ENCODE measurements at places on chromosomes 16 and 17.
A peak's percentile ranks its signal among the peaks of the same experiment; 100 is the strongest.

GRCh38 chr16:58906981-58907715 is 173.0 kb upstream of the GOT2 start:
- DNase-seq = no peak

- no peak for DNase-seq
Observed at GRCh38 chr17:2102931-2103809, 48.3 kb downstream of the HIC1 start.

DNA sequence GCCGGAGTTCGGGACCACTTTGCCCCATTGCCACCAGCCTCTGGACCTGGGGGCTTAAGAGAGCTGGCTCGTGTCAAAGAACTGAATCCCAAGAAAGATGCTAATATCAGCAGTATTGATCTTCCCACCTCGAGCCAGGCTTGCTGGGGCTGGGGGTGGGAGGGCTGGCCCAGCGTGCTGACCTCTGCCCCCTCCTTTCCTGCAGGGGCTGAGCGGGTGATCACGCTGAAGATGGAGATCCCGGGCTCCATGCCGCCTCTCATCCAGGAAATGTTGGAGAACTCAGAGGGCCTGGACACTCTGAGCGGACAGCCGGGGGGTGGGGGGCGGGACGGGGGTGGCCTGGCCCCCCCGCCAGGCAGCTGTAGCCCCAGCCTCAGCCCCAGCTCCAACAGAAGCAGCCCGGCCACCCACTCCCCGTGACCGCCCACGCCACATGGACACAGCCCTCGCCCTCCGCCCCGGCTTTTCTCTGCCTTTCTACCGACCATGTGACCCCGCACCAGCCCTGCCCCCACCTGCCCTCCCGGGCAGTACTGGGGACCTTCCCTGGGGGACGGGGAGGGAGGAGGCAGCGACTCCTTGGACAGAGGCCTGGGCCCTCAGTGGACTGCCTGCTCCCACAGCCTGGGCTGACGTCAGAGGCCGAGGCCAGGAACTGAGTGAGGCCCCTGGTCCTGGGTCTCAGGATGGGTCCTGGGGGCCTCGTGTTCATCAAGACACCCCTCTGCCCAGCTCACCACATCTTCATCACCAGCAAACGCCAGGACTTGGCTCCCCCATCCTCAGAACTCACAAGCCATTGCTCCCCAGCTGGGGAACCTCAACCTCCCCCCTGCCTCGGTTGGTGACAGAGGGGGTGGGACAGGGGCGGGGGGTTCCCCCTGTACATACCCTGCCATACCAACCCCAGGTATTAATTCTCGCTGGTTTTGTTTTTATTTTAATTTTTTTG is 8.5 kb downstream of the GJD3 start:
- DNase-seq = no peak

DNA sequence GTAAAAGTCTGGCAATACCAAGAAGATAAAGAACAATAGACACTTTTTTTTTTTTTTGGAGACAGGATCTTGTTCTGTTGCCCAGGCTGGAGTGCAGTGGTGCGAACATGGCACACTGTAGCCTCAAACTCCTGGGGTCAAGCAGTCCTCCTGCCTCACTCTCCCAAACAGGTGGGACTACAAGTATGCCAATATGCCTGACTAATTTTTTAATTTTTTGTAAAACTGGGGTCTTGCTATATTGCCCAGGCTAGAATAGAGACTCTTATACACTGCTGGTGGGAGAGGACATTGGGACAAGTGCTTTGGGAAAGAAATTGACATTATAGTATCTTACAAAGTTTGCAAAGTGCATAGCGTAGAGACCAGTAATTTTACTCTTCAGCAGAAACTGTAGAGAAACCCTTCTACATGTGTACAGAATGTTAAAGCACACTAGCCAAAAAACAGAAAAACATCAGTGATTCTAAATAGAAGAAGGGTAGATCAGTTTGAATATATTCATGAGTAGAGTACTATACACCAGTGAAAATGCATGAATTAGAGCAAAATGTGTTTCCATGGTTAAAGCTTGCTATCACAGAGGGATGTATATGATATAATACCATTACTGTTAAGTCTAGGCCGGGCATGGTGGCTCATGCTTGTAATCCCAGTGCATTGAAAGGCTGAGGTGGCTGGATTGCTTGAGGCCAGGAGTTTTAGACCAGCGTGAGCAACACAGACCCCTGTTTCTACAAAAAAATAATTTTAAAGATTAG is 7.0 kb upstream of the EFNB3 start:
- DNase-seq = no peak

DNA sequence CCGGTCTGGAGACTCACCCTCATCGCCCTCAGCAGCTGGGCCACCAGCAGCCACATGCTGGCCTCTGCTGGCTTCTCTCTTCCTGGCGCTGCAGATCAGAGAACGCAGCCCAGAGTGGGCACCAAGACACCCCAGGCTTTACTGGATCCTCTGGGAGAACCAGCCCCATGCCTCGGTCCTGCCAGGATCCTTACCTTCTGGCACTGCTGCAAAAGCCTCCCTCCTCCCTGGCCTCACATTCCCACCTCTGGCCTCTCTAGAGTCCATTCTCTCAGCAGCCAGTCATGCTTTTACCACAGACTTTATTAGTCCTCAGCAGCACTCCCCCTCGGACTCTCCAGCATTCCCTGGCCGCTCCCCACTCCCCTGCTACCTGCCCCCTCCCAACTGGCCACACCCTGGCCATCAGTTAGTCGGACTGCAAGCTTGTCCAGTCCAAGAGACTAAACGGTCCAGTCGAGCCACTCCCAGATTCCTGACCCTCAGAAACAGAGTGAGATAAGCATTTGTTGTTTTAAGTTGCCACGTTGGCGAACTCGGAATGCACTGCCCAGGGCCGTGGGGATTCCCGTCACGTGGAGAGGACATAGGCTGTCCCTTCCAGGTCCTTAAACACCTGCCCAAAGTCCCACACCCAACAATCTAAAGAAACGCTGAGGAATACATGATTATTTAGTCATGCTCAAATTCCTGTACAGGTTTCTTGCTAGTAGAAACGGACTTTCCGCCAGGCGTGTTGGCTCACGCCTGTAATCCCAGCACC is 5.9 kb upstream of the SPG7 start:
- peak; percentile 40 for DNase-seq

- no peak for DNase-seq
Observed at GRCh38 chr16:57244463-57244766, 644 bp upstream of the ARL2BP start.

- no peak for DNase-seq
Observed at GRCh38 chr16:9364721-9365369, 273.4 kb downstream of the HAPSTR1 start.

DNA sequence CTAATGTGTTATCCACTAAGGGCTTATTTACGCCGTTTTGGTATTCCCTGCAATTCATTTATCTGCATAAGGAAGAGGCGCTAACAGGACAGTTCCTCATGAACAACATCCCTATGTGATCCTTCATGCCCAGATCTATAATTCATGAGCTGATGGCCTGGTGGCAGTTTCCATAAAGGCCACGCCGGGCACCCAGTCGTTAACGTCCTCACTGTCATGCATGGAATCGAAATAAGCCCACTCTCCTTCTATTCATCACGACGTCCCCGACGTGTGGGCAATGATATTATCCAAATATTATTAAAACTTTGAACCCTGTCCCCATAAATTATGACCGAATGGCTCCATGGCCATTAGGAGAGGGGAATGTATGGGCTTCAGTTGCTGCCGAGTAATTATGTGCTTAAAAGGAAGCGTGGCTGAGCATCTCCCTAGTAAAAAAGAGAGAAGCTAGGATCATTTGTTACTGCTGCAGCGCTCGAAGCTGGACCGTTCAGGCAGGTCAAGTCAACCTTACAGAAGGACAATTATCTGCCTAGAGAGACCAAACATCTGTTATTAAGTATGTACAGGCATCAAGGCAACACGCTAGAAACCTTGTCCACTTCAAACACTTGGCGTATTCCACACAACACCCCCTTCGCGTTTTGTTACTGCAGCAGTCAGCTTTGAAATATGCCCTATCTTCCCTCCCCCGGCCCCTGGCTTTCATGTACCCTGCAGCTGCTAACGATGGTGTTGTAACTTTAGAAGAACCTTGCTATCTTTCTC is 94.0 kb upstream of the SALL1 start:
- no peak for DNase-seq

DNA sequence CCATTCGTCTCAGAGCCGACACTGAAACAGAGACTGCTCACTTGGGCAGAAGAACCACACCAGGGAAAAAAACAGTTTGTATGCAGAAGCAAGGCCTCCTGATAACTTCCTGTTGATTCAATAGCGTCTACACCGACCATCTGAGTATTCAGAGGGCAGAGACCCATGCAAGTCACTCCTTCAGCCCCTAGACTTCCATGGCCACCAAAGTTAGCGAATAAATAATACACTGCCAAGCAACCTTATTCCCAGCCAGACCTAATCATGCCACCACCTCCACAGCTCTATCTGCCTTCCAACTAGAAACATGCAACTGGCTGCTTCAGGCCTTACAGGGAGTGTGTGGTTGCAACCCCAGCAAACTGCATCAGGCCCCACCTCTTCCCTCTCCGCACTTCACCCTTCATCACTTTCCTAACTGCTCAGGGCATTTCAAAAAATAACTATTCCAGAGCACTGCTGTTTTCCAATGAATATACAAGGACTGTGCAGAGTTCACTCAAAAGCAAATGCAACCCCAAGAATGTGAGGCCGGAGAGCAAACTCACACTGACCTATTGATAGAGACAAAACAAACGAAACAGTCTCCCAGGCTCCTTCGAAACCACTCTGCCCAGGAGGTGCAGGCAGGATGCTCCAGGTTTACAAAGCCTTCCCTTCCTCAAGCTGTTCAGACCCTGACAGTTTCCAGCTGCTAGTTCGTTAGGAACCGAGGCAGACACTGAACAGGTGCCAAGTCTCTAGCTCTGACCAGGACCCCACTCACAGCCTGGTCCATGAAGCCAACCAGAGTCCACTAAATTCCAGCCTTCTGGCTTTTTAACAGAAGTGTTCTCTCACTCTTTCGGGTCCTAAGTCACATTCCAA is 3.6 kb downstream of the USP7 start:
- DNase-seq = no peak

All from HS-27A (cell line).